ENCODE measurements at places on chromosomes 2 and 18.

- DNase-seq: peak; percentile 68
Observed at GRCh38 chr2:176128172-176128981, 1.1 kb upstream of the HOXD8 start.

DNA sequence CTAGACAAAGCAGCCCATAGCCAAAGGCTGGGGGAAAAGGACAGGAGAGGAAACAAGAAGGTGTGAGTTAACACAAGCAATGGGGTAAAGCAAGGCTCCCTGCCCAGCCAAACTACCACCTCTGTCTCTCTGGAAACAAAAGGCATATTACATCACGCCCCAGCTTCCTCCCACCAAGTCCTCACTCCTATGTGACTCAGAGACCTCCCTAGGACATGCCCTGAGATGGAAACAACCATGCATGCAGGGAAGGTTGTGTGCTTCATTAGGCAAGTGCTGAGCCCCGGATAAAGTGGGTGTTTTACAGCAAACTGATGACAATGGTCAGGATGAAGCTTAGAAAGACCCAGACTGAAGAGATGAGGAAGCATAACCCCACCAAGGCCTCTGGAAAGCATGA lies 9.0 kb upstream of the ATRAID start:
- no peak for DNase-seq

DNA sequence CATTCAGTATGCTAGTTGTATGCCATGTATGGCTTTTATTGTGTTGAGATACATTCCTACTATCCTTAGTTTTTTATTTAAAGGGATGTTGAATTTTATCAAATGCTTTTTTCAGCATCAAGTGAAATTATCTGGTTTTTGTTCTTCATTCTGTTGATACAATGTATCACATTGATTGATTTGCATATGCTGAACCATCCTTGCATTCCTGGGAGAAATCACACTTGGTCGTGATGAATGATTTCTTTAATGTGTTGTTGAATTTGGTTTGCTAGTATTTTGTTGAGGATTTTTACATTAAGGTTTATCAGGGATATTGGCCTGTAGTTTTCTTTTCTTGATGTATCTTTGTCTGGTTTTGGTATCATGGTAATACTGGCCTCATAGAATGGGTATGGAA lies 49.7 kb downstream of the CD28 start:
- DNase-seq: no peak

- DNase-seq: peak; percentile 23
Observed at GRCh38 chr2:45898819-45899218, 247.3 kb downstream of the PRKCE start.

DNA sequence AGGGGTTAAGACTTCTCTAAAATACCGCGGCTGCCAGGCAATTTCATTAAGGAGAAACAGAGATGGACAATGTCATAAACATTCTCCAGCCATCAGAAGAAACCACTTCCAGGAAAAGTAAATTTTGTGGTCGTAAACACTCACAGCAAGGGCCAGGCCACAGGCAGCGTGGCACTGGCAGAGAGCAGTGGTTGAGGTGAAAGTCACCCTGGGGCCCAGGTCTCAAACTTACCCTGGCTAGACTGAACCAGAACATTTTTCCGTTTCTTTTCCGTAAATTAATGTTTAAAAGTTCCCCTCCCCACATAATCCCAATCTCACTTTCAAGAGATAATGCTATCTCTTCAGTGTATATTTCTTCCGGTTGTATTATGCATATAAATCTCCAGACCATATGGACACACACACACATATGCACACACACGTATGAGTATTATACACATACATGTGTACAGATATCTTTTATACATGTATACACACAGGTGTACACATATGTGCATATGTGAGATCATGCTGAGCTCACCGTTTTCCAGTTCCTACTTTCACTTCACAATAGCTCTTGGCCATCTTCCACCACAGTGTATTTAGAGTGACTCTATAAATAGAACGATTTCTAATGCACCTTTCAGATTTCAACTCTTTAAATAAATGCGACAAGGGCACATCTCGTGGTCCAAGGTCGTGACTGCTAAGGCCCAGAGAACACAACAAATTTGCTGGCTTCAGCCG lies 90.1 kb downstream of the MALT1 start:
- DNase-seq: no peak

- DNase-seq: no peak
Observed at GRCh38 chr18:11974741-11975325, 6.5 kb upstream of the IMPA2 start.

- peak; percentile 19 for DNase-seq
Observed at GRCh38 chr2:44572196-44572900, 210.6 kb downstream of the CAMKMT start.

- DNase-seq: peak; percentile 38
Observed at GRCh38 chr2:16665748-16666448, at the start of gene CYRIA. Gene CYRIA (minus strand): TSS chr2:16665834. CDS start chr2:16588119, 77,715 bp downstream.

- DNase-seq: no peak
Observed at GRCh38 chr2:98891591-98891990, 44.4 kb downstream of the CRACDL start.

DNA sequence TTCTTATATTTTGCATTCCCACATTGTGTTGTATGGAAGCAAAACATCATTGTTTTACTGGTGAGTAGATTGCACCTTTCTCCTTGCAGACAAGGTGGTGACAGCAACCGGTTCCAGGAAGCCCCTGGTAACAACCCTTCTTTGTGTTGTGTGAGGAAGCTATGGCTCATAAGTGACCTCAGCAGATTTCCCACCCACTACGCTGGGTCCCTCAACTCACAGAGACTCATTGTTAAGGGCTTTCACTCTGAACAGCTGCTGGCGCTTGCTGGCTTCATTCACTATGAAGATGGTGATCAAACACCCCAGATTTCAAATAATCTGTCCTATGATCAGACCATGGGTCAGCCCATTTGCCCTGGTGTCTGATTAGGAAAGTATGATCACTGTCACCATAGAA lies 53.4 kb downstream of the WIPF1 start:
- DNase-seq: no peak

- DNase-seq: no peak
Observed at GRCh38 chr2:203897544-203897943, 30.0 kb downstream of the CTLA4 start.

GRCh38 chr2:168478206-168478605 lies 22.1 kb downstream of the CERS6 start:
- no peak for DNase-seq

DNA sequence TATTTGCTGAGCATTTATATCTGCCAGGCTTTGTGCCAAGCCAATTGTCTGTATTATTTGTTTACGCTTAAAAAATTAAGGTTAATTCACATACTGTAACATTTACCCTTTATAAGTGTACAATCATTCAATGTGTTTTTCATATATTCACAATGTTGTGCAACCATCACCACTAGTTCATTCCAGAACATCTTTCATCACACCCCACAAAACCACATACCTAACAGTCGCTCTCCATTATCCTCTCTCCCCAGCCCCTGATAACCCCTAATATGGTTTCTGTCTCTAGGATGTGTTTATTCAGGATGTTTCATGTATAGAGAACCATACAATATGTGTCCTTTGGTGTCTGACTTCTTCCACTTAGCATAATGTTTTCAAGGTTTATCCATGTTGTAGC lies 234.1 kb downstream of the INSIG2 start:
- DNase-seq: peak; percentile 50

GRCh38 chr2:149719695-149720094 lies 132.1 kb upstream of the MMADHC start:
- no peak for DNase-seq

- no peak for DNase-seq
Observed at GRCh38 chr2:158184556-158185343, 83.1 kb downstream of the UPP2 start.

- DNase-seq: no peak
Observed at GRCh38 chr2:42169874-42170521, 845 bp downstream of the EML4 start.

GRCh38 chr2:240499309-240500301 lies 58.2 kb downstream of the ANKMY1 start:
- no peak for DNase-seq

- DNase-seq: peak; percentile 75
Observed at GRCh38 chr2:10135296-10136089, 13.0 kb downstream of the RRM2 start.

GRCh38 chr2:234322766-234323465 lies 174.0 kb downstream of the ARL4C start:
- DNase-seq: no peak

- peak; percentile 67 for DNase-seq
Observed at GRCh38 chr18:54169431-54170403, 54.8 kb downstream of the MBD2 start.

GRCh38 chr2:141195087-141195486 lies 935.7 kb downstream of the LRP1B start:
- no peak for DNase-seq

GRCh38 chr2:170141865-170142264 lies 36.1 kb upstream of the MYO3B start:
- no peak for DNase-seq

DNA sequence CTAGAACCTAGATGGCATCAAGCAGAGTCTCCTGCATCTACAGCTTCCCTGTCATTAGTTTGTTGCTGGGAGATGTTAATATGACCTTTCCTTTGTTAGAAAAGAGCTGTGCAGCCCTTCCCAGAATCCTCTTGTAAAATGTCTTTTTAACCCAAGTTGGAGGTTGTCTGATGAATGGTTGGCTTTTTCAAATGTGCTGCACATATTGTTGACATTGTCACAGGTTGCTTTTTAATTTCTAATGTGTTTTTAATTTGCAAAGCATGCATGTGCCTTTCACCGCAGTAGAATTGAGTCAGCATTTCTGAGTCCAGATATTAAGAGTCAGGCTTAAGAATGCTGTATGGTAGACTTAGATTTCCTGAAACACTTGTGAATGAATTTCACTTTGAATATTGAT lies 120.8 kb downstream of the GREB1L start:
- peak; percentile 33 for DNase-seq

DNA sequence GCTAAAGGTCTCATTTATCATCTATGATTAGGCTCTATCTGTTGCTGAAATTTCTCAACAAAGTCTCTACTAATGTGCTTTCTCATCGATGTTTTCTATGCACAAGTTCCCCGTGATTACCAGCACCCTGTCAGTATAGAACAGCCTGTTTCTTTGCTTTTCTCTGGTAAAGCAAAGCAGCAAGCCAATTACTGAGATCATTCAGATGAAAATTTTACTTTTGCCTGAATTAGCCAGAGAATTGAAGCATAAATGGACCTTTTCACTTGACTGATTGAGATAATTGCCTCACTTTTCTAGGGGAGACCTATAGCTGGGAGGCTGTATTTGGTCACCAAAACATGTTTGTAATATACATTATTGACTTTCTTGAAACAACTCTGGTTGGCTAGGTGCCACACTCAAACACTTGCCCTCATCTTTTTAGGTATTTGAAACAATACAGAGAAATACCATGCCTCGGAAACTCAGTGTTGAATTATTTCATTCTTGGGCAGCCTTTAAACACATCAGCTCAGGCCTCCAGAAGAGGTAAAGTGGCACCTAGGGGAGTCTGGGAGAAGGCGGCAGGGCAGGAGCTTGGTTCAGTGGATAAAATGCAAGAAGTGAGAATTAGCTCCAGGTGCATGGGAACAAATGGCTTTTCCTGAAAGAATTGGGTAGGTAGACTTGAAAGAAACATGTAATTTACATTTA lies 96.2 kb downstream of the GALNT3 start:
- no peak for DNase-seq

DNA sequence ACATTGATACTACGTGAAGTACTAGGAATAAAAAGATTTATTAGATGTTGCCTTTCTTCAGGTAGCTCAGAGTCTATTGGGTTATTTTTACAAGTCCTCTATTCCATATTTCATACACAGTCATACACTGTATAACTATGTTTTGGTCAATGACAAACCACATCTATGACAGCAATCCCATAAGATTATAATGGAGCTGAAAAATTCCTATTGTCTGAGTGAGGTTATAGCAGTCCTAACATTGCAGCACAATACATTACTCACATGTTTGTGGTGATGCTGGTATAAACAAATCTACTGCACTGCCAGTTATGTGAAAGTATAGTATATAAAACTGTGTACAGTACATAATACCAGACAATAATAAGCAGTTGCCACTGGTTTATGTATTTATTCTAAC lies 595.1 kb downstream of the MBD2 start:
- DNase-seq: peak; percentile 2

GRCh38 chr2:1931003-1931914 lies 186.9 kb upstream of the PXDN start:
- no peak for DNase-seq

GRCh38 chr2:171741189-171741588 lies 53.9 kb downstream of the DYNC1I2 start:
- DNase-seq: peak; percentile 56

DNA sequence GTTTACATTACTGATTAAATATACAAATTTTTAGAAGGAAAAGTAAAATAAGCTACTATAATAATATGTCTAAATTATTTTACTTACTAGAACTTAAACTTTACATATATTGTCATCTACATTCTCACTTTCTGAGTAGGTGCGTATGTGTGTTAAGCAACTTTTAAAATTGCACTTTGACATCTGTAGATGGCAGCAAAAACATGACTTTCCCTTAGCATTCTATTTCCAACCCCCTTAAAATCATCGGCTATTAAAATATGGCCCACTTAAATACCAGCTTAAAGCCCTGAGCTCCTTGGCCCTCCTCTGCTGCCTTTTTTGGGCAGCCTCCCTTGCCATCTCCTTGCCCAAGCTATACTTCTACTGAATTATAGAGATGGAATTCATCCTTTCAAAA lies 78.0 kb downstream of the UPP2 start:
- DNase-seq: peak; percentile 7

- DNase-seq: no peak
Observed at GRCh38 chr2:213219816-213220215, 64.4 kb upstream of the SPAG16 start.

DNA sequence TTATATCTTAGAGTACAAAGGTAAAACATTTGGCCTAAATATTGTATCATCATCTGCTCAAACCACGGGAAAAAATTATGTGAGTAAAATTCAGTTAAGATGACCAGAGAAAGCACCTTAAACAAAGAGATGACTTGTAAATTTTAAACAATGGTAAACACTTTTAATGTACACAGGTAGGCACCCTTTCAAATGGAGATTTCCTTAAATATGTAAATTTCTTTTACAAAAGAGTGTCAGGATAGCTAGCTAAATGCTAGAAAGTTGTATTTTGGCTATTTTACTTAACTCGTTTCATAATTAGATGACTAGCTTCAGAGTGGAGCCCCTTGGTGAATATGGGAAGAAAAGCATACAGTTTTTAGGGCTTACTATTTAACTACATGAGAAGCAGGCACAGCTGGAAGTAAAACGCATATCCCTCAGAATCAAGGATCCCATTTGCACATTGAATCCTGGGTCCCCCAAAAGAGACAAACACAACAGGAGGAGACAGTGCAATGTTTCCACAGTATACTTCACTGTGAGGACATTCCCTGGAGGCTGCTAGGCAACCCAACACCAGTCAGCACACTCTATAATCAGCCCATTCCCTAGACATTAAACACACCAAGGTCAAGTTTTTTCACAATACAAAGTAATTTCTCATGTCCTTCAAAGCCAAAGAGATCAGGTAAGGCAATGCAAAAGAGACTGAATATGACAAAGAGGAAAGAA lies 1154.4 kb downstream of the DPP10 start:
- DNase-seq: no peak

DNA sequence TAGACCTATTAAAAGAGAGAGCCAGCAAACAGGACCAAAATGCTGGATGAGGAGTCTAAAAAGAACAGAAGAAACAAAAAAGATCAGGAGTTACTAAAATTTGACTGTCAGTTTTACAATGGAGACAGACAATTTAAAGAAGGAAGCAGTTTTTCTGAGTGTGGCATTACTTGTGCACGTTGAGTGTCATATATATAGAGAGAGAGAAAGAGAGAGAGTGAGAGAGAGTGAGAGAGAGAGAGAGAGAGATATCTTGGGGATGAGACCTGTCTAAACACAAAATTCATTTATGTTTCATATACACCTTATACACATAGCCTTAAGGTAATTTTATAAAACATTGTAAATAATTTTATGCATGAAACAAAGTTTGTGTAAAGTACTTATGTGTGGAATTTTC lies 2.1 kb upstream of the GALNT3 start:
- no peak for DNase-seq

Measured in fibroblast of skin of right biceps (primary cell).